ENCODE measurements at places on chromosomes 12 and 14. TPM values are rescaled to one million over a fixed set of nuclear protein-coding genes. Genes with fewer than 3 reads are reported as not detected.

GRCh38 chr12:45327823-45328383 lies 112.0 kb downstream of the ANO6 start:
- DNase-seq, result no peak
- H3K4me1 ChIP-seq, result peaks cover 11% of the 10 kb centered on the region
- H3K27ac ChIP-seq, result no peak overlapping the region
- no peak overlapping the region for H3K4me3 ChIP-seq
- no peaks in the 10 kb centered on the region for H3K27me3 ChIP-seq

GRCh38 chr12:55850893-55851292 lies 8.2 kb upstream of the MMP19 start:
- no peak for DNase-seq
- H3K36me3 ChIP-seq, result no peaks in the 10 kb centered on the region
- peaks cover 28% of the 10 kb centered on the region for H3K4me1 ChIP-seq
- H3K27ac ChIP-seq, result no peak overlapping the region
- H3K27me3 ChIP-seq, result peaks cover 2% of the 10 kb centered on the region

DNA sequence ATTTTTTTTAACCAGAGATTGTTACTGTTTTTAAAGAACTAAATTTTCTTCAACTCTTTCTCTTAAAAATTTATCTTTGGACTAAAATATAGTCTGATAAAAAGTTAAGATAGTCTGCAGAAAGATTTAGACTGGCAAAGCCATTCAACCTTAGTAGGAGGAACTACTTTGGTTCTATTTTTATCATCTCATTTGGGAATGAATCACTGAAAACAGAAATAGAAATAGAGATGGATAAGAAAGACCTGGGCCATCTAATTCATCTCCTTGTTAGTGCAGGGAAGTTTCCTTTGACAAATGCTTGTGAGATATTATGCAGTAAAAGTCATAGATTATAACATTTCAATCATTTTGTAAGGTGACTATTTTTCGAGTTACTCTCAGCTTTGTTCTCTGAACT lies 263.2 kb upstream of the NPAS3 start:
- H3K27ac ChIP-seq, result no peak overlapping the region
- peaks cover 4% of the 10 kb centered on the region for H3K36me3 ChIP-seq

GRCh38 chr14:54301359-54301758 lies 95.4 kb upstream of the CDKN3 start:
- no peak overlapping the region for H3K4me3 ChIP-seq
- no peak for DNase-seq
- H3K4me1 ChIP-seq, result no peaks in the 10 kb centered on the region
- H3K36me3 ChIP-seq, result no peaks in the 10 kb centered on the region

GRCh38 chr12:108333898-108334699 lies 5.0 kb downstream of the CMKLR1 start:
- peaks cover 6% of the 10 kb centered on the region for H3K27me3 ChIP-seq
- no peaks in the 10 kb centered on the region for H3K36me3 ChIP-seq
- H3K27ac ChIP-seq, result no peak overlapping the region

LRTM2 gene
- not detected for total RNA-seq

DNA sequence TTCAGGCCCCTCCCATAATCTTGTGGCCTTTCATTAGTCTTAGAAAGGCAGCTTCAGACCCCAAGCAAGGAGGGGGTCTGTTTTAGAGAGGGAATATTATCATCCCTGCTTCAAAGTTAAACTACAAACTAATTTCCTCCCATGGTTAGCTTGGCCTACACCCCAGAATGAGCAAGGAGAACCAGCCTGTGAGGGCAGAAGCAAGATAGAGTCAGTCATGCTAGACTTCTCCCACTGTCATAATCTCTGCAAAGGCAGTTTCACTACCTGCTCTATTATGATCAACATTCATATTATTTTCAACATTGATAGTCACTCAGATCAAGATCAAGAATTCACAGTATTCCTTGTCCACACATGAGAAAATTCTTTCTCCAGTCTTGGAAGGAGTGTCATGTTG lies 105.1 kb downstream of the GXYLT1 start:
- H3K36me3 ChIP-seq, result peaks cover 2% of the 10 kb centered on the region
- H3K27ac ChIP-seq, result no peak overlapping the region
- no peaks in the 10 kb centered on the region for H3K27me3 ChIP-seq
- no peak overlapping the region for H3K4me3 ChIP-seq

DNA sequence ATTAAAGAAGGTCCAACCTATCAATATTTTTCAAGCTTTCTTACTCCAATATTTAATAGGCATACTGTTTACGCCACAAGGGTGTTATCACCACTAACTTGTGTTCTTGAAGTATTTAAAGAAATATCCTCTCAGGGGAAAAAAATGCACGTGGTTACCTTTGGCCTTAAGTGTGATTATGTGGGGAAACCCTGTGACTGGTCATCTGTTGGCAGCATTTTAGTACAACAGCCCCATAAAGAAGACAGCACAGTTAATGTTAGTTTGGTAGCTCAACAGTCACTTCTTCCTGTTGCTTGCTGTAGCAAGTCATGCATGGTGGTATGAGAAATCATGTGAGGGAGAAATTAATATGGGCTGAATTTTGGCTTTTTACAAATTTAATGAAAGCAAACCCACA lies 1021.5 kb upstream of the TMEM132C start:
- H3K4me3 ChIP-seq, result no peak overlapping the region
- no peaks in the 10 kb centered on the region for H3K36me3 ChIP-seq
- peaks cover 17% of the 10 kb centered on the region for H3K27me3 ChIP-seq
- no peaks in the 10 kb centered on the region for H3K4me1 ChIP-seq
- H3K27ac ChIP-seq, result no peak overlapping the region

- H3K27ac ChIP-seq, result peak overlapping the region; percentile 15
- no peak for DNase-seq
- H3K4me3 ChIP-seq, result no peak overlapping the region
- no peaks in the 10 kb centered on the region for H3K36me3 ChIP-seq
Observed at GRCh38 chr12:14841761-14842160, 1.6 kb downstream of the ART4 start.

PPP2R3C gene
- total RNA-seq, result 55.4 TPM

All from neural crest cell (in vitro differentiated cells).